ENCODE measurements at places on chromosomes 7 and 10.

- no peaks in the 10 kb centered on the region for H3K27me3 ChIP-seq
- H3K36me3 ChIP-seq, result no peaks in the 10 kb centered on the region
- DNase-seq, result no peak
- no peak overlapping the region for H3K27ac ChIP-seq
- H3K4me3 ChIP-seq, result no peak overlapping the region
- no peaks in the 10 kb centered on the region for H3K4me1 ChIP-seq
Observed at GRCh38 chr10:96501985-96502384, 11.7 kb downstream of the TLL2 start.

DNA sequence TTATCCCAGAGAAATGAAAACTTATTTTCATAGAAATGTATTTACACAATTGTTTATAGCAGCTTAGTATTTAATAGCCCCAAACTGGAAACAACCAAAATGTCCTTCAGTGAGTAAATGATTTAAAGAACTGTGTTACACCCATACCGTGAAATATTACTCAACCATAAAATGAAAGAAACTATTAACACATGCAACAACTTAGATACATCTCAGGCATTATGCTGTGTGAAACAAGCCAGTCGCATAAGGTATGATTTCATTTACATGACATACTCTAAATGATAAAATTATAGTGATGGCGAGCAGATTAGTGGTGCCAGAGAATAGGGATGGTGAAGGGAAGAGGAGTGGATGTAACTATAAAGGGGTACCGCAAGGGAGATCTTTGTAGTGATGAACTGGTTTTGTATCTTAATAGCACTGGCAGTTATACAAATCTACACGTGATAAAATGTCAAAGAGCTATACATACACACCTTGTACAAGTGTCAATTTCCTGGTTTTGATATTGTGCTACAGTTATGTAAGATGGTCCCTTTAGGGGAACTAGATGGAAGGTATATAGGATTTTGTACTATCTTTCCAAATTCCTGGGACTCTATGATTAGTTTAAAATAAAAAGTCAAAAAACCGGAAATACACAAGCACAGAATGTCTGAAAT lies 40.5 kb downstream of the MACC1 start:
- no peak for DNase-seq
- H3K4me3 ChIP-seq, result no peak overlapping the region
- no peaks in the 10 kb centered on the region for H3K27me3 ChIP-seq
- no peaks in the 10 kb centered on the region for H3K36me3 ChIP-seq

DNA sequence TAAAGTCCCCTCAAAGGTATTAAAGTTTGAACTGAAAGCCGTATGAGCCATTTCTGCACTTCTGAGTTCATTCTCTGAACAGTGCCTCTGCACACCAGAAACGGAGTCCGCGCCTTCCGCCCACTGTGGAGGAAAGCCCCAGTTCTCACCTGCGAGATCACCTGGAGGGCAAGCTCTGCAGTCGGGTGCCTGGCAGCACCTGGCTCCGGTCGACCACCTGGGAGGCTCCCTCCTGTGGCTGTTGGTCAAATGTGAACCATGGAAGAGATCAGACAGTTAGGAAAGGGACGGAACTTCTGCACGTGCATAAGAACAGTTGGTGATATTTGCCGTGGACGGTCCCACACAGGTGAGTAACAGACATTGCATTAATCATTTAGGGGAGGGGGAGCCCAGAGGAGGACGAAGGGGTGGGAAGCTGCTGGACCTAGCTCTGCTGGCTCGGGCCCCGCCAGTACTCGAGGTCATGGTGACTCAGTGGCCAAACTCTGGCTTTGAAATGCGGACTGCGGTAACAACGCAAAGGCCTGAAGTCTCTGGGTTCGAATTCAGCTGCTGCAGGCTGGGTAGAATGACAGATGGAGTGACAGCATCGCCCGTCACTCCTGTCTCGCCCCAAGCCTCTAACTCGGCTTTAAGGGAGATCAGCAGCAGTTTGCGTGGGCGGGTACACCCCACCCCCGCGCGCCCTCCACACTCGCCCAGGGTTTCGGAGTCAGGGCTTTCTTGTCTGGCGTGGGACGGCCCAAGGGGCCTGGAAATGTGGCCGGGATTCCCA lies 1.7 kb upstream of the DPYSL4 start:
- no peak for DNase-seq
- no peak overlapping the region for H3K4me3 ChIP-seq
- peaks cover 19% of the 10 kb centered on the region for H3K27me3 ChIP-seq
- no peak overlapping the region for H3K27ac ChIP-seq
- H3K36me3 ChIP-seq, result no peaks in the 10 kb centered on the region
- peaks cover 8% of the 10 kb centered on the region for H3K4me1 ChIP-seq

DNA sequence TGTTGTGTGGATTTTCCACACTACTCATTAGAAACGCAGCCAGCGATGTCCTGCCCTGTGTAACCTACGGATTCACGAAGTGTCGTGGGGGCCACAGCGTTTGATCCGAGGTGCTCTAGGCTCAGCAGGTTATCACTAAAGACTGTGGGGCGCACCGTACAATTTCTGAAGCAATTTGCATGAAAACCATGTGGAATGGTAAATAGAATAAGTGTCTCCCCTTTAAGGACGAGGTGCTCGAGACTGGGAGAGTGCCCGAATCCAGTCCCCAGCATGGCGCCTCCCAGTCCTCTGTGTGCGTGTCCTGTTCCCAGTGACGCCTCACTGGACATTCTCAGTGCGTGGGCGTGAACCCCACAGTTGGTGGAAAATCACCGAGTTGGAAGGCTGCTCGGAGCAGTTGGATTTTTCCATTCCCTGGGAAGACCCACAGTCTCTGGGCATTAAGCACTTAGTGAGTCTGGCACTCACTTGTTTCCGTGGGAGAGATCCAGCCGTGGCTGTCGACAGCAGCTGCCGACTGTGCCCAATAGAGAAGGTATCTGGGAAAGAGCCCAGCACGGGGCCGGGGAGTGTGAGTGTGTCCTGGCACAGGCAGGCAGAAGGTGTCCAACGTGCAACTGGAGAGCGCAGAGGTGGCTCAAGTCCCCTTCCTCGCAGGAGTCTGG lies 37.0 kb downstream of the PFKP start:
- H3K27ac ChIP-seq, result no peak overlapping the region
- DNase-seq, result no peak
- H3K4me3 ChIP-seq, result no peak overlapping the region
- no peaks in the 10 kb centered on the region for H3K4me1 ChIP-seq
- no peaks in the 10 kb centered on the region for H3K27me3 ChIP-seq
- peaks cover 35% of the 10 kb centered on the region for H3K36me3 ChIP-seq

Data from CD8-positive, alpha-beta memory T cell (primary cell).